Upper lobe of right lung (tissue), 1 donor: ENCODE measurements at places on chromosomes 5 and 9. TPM values are rescaled to one million over a fixed set of nuclear protein-coding genes. Genes with fewer than 3 reads are reported as not detected.
A peak's percentile ranks its signal among the peaks of the same experiment; 100 is the strongest.

GRCh38 chr5:21397693-21398092 is 1409.7 kb upstream of the CDH18 start:
- no peaks in the 10 kb centered on the region for H3K36me3 ChIP-seq
- H3K4me1 ChIP-seq = no peaks in the 10 kb centered on the region
- no peak for DNase-seq
- H3K27ac ChIP-seq = no peak overlapping the region
- no peak overlapping the region for H3K4me3 ChIP-seq

GRCh38 chr5:91366551-91366950 is 16.6 kb downstream of the ARRDC3 start:
- H3K27me3 ChIP-seq = no peaks in the 10 kb centered on the region
- peaks cover 45% of the 10 kb centered on the region for H3K36me3 ChIP-seq
- no peak overlapping the region for H3K4me3 ChIP-seq
- DNase-seq = no peak
- no peak overlapping the region for H3K27ac ChIP-seq

DNA sequence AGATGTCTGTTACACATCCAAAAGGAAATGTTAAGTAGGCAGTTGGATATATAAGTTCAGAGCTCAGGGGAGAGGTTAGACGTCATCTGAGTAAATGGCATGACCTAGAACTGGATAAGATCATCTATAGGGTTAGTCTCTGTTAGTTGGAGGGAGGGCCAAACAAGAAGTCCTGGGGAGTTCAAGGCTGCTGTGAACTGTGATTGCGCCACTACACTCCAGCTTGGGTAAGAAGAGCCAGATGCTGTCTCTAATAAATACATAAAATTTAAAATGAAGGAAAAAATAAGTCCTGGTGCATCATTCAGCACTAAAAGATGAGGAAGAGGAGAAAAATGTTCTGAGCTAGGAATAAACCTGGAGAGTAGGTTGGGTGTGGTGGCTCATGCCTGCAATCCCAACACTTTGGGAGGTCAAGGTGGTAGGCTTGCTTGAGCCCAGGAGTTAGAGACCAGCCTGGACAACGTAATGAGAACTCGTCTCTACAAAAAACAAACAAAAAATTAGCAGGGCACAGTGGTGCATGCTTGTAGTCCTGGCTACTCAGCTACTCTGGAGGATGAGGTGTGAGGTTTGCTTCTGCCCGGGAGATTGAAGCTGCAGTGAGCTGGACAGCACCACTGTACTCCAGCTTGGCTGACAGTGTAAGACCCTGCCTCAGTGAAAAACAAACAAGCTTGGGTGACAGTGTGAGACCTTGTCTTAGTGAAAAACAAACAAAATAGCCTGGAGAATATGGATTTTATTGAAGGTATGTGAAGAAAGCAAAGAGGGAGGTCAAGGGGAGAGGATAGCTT is 123.6 kb downstream of the ACTBL2 start:
- H3K27ac ChIP-seq = no peak overlapping the region
- no peak overlapping the region for H3K4me3 ChIP-seq
- DNase-seq = no peak
- H3K4me1 ChIP-seq = no peaks in the 10 kb centered on the region
- H3K36me3 ChIP-seq = no peaks in the 10 kb centered on the region

- H3K27me3 ChIP-seq = no peaks in the 10 kb centered on the region
- no peaks in the 10 kb centered on the region for H3K4me1 ChIP-seq
- H3K27ac ChIP-seq = no peak overlapping the region
- H3K4me3 ChIP-seq = no peak overlapping the region
- H3K36me3 ChIP-seq = no peaks in the 10 kb centered on the region
- DNase-seq = no peak
Measured at GRCh38 chr5:128815201-128815600, 150.1 kb upstream of the SLC27A6 start.

Gene LMX1B
- 0.14 TPM for total RNA-seq

GRCh38 chr9:132319421-132320110 is 35.2 kb downstream of the SETX start:
- H3K27ac ChIP-seq = no peak overlapping the region
- H3K4me1 ChIP-seq = peaks cover 19% of the 10 kb centered on the region
- no peak for DNase-seq
- H3K36me3 ChIP-seq = peaks cover 69% of the 10 kb centered on the region
- no peaks in the 10 kb centered on the region for H3K27me3 ChIP-seq

DNA sequence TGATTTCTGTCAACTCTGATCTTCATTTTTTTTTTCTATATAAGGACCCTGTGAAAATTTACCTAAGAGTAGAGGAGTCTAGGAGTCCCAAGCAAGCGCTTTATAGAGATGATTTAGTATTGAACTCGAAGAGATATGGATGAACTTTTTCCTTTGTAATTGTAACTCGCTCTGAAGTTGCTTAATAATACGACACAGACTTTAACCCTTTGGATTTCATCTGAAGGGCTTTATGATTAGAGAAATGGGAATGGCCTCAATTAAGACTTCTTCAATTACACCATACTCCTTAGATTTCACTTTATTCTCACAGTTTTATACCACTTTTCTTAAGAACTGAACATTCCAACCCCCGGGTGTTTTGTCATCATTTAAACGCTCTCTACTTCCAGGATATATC is 647.7 kb downstream of the HTR1A start:
- H3K36me3 ChIP-seq = no peaks in the 10 kb centered on the region
- no peak overlapping the region for H3K27ac ChIP-seq
- no peaks in the 10 kb centered on the region for H3K4me1 ChIP-seq
- DNase-seq = no peak
- no peak overlapping the region for H3K4me3 ChIP-seq
- no peaks in the 10 kb centered on the region for H3K27me3 ChIP-seq

Gene CARTPT
- total RNA-seq = not detected

Gene SEMA4D
- 46.2 TPM for total RNA-seq

- H3K27me3 ChIP-seq = no peaks in the 10 kb centered on the region
- no peaks in the 10 kb centered on the region for H3K36me3 ChIP-seq
- no peak for DNase-seq
- H3K27ac ChIP-seq = no peak overlapping the region
- no peaks in the 10 kb centered on the region for H3K4me1 ChIP-seq
Measured at GRCh38 chr9:136295542-136296433, 8.1 kb downstream of the CCDC187 start.

GRCh38 chr5:139061856-139062255 is 136.3 kb downstream of the SIL1 start:
- DNase-seq = no peak
- no peaks in the 10 kb centered on the region for H3K36me3 ChIP-seq
- H3K27me3 ChIP-seq = no peaks in the 10 kb centered on the region
- H3K27ac ChIP-seq = no peak overlapping the region
- peaks cover 8% of the 10 kb centered on the region for H3K4me1 ChIP-seq
- no peak overlapping the region for H3K4me3 ChIP-seq

DNA sequence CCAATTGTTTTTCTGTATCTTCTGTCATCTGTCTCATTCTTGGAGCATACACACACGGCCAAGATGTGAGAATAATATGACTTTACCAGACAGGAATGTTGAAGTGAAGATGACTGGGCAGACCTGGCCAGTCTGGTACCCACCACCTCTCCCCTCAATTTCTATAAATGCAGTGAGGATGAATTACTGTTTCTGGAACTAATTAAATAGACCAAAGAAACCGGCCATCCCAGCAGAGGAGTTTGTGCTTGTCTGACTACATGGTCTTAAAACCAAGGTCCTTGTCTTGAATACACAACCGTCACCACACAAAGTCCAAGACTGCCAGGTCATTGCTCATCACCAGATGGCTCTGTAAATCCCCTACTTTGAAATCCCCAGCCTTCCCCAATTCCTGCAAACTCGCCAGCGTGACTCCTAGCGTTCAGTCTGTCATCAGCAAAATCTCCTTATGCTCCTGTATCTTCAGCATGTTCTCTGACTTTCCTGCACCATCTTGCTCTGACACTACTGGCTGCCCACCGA is 147.2 kb downstream of the PDE4D start:
- no peak overlapping the region for H3K27ac ChIP-seq
- H3K27me3 ChIP-seq = no peaks in the 10 kb centered on the region
- H3K4me1 ChIP-seq = no peaks in the 10 kb centered on the region
- DNase-seq = no peak
- no peaks in the 10 kb centered on the region for H3K36me3 ChIP-seq
- no peak overlapping the region for H3K4me3 ChIP-seq

DNA sequence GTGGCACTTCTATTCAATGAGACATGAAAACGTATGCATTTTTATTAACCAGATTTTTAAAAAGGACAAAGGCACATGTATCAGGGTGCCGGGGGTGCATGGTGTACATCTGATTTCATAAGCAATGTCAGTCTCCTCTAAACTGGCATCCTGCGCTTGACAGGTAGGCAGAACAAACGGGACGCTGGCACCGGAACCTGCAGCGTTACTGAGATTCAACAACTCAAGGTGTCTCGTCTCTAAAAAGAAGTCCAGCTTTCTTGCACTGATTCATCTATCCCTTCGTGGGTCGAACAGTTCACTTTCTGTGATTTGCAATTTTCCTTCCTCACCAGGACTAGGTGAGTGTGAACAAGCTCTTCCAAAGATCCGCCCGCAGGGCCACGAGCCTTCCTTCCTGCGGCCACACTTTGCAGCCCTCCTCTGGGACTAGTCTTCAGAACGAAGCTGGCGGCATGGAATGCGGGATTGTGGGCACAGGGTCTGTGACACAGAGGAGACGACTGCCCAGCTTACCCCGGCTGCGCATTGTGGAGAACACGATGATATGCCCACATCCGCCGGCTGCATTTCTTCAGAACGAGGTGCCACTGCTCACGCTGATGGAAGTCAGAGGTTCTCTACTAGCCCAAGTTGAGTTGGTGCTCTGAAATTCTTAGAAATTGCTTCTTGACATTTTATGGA is 7.2 kb downstream of the SLC6A3 start:
- H3K4me1 ChIP-seq = no peaks in the 10 kb centered on the region
- no peaks in the 10 kb centered on the region for H3K36me3 ChIP-seq
- H3K4me3 ChIP-seq = no peak overlapping the region

GRCh38 chr5:160419458-160420330 is 813 bp upstream of the SLU7 start:
- peaks cover 7% of the 10 kb centered on the region for H3K36me3 ChIP-seq
- H3K27ac ChIP-seq = peak overlapping the region; percentile 87
- no peaks in the 10 kb centered on the region for H3K27me3 ChIP-seq
- no peak for DNase-seq
- peak overlapping the region; percentile 91 for H3K4me3 ChIP-seq

DNA sequence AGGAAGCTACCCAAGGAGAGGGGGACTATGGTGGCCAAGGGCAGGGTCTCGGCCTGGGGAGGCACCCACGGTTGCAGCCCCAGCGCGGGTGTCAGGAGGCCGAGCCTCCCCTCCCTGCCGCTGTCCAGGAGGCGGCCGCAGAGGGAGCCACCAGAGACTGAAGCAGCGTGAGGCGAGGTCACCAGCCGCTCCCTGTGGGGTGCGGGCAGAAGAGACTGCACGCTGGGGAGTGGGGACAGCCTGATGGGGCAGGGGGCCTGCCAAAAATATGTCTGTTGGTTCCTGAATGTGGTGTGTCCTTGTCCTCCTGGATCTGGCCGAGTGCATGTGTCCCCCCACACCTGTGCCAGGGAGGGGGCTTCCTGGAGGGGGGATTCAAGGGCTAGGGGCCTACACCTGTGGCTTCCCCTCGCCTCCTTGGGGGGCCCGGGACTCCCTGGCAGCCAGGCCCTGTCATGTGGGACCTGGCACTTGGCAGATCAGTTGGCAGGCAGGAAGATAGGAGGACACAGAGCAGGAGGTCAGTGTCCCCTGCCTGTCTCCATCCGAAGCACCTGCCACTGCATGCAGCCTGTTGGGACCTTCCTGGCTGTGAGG is 131.2 kb downstream of the DAB2IP start:
- H3K27ac ChIP-seq = no peak overlapping the region
- DNase-seq = no peak
- peaks cover 3% of the 10 kb centered on the region for H3K4me1 ChIP-seq
- no peaks in the 10 kb centered on the region for H3K27me3 ChIP-seq
- H3K36me3 ChIP-seq = peaks cover 56% of the 10 kb centered on the region

Gene ATP10B
- not detected for total RNA-seq

- H3K4me3 ChIP-seq = no peak overlapping the region
- no peak overlapping the region for H3K27ac ChIP-seq
- no peaks in the 10 kb centered on the region for H3K27me3 ChIP-seq
Measured at GRCh38 chr5:168359820-168360460, 68.5 kb downstream of the WWC1 start.

DNA sequence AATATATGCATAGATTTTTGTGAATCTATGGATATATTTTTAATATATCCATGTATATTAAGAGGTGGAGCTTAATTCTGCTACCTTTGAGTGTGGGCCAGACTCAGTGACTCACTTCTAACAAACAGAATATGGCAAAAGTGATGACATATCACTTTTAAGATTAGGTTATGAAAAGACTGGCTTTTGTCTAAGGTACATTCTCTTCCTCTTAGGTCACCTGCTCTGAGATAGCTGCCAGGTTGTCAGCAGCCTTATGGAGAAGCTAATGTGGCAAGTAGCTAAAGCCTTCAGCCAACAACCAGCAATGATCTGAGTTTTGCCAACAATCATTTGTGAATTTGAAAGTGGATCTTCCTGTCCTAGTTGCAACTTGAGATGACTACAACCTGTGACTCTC is 83.8 kb downstream of the ANKRD31 start:
- DNase-seq = no peak
- no peaks in the 10 kb centered on the region for H3K27me3 ChIP-seq
- no peak overlapping the region for H3K27ac ChIP-seq
- H3K36me3 ChIP-seq = no peaks in the 10 kb centered on the region
- H3K4me1 ChIP-seq = no peaks in the 10 kb centered on the region
- H3K4me3 ChIP-seq = no peak overlapping the region

Gene PDGFRB
- total RNA-seq = 120 TPM

DNA sequence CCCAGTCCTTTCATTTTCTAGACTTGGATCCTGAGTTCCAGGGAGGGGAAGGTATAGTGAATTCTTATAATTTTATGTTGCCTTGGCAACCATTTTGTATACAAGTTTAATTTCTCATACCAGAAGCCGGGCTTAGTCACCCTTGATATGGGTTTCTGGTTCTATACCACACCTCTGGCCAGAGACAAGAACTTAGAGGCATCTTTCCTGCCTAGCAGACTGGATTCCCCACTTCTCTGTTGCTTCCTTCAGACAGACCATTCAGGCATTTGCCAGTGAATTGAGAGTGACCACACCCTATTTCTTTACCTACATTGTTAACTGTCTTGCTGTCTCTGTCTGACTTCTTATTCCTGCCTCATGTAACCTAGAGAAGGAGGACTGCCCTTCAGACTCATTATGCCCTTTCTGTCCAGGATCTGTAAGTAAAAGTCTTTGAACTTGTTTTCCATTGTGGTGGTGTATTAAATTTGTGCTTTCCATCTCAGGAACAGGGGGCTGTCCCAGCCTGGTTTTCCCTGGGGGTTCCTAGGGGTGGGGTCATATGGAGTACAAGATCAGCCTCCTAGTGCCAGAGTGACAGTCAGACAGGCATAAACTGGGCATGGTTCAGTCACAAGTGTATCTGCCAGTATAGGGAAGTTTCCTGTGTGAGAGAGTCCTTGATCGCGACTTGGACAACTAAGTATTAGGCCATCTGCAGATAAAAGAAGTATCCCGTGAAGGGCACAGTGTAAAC is 27.4 kb downstream of the TNFSF8 start:
- H3K4me3 ChIP-seq = no peak overlapping the region
- H3K27me3 ChIP-seq = no peaks in the 10 kb centered on the region
- no peak for DNase-seq
- no peaks in the 10 kb centered on the region for H3K36me3 ChIP-seq
- H3K27ac ChIP-seq = no peak overlapping the region

Gene SOX30
- 0.12 TPM for total RNA-seq
